ENCODE measurements at places on chromosomes 5 and 9. TPM values are rescaled to one million over a fixed set of nuclear protein-coding genes. Genes with fewer than 3 reads are reported as not detected.

Gene RNF183
- total RNA-seq = 0.53 TPM

DNA sequence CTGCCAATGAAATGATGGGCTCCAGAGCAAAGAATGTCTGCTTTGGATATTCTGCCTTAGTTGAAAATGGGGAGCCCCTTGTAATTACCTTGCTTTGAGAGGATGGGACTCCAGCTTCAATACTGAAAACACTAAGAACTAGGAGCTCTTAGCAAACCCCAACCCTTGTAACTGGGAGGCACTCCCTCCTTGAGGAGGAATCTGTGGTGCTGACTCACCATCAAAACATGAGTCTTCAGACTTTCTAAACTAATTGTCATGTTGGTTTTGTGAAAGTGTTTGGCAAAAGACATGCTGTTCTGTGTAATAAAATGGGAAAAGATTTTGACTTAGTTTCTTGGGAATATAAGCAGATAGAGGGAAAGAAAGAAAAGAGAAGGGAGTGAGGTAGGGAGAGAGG lies 91.9 kb upstream of the PTPRD start:
- H3K4me3 ChIP-seq = no peak overlapping the region
- DNase-seq = no peak
- H3K27ac ChIP-seq = no peak overlapping the region
- H3K27me3 ChIP-seq = no peaks in the 10 kb centered on the region
- peaks cover 3% of the 10 kb centered on the region for H3K36me3 ChIP-seq

- H3K27ac ChIP-seq = no peak overlapping the region
- H3K4me1 ChIP-seq = peaks cover 9% of the 10 kb centered on the region
- peaks cover 8% of the 10 kb centered on the region for H3K36me3 ChIP-seq
- no peak overlapping the region for H3K4me3 ChIP-seq
- DNase-seq = no peak
- H3K27me3 ChIP-seq = no peaks in the 10 kb centered on the region
Observed at GRCh38 chr9:5893591-5894236, 3.0 kb downstream of the MLANA start.

DNA sequence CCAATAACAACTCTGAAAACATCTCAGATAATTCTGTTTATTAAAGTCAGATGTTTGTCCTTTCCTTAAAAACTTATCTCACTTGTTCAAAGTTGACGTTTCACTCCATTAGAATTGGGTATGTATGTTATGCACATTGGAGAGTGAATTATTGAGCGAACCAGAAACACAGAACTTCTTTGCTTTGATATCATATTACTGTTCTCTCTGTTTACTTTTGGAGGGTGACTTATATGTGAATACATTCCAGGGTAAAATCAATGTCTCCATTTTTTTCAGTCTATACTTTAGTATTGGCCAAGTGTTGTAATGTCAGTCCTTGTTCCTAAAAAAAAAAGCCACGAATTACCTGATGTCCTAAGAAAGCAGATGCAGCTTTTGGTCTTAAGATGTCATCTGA lies 307.4 kb downstream of the CSNK1G3 start:
- H3K4me1 ChIP-seq = peaks cover 24% of the 10 kb centered on the region
- H3K27ac ChIP-seq = no peak overlapping the region
- no peak overlapping the region for H3K4me3 ChIP-seq
- no peaks in the 10 kb centered on the region for H3K36me3 ChIP-seq
- H3K27me3 ChIP-seq = no peaks in the 10 kb centered on the region

Gene PCDHB13
- total RNA-seq = 7.8 TPM

Measured in mesothelial cell of epicardium (in vitro differentiated cells).